ENCODE measurements at places on chromosomes 16 and 17. TPM values are rescaled to one million over a fixed set of nuclear protein-coding genes. Genes with fewer than 3 reads are reported as not detected.

SRCIN1 gene
- 0.24 TPM for total RNA-seq

TBX6 gene
- total RNA-seq, result 2.3 TPM

CHST6 gene
- total RNA-seq, result 0.05 TPM

KRTAP2-1 gene
- total RNA-seq, result not detected

OR1F1 gene
- not detected for total RNA-seq

GRCh38 chr16:88448461-88449266 lies 4.4 kb upstream of the ZFPM1 start:
- no peak for DNase-seq

DNA sequence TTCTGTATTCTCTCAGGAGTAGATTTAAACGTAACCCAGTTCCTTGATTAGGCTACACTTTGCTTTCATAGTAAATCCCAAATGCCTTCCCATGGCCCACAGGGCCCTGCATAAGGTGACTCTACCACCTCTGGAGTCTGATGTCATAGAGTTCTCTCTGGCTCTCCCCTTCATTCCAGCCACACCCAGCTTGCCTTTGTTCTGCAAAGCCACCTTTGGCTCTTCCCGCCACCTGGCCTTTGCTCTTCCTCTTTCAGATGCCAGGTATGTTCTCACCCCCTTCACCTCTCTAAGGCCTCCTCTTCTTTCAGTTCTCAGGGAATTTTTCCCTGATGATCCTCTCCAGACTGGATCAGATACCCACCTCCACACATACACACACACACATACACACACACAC lies 141.3 kb upstream of the HSBP1 start:
- DNase-seq, result no peak

DNA sequence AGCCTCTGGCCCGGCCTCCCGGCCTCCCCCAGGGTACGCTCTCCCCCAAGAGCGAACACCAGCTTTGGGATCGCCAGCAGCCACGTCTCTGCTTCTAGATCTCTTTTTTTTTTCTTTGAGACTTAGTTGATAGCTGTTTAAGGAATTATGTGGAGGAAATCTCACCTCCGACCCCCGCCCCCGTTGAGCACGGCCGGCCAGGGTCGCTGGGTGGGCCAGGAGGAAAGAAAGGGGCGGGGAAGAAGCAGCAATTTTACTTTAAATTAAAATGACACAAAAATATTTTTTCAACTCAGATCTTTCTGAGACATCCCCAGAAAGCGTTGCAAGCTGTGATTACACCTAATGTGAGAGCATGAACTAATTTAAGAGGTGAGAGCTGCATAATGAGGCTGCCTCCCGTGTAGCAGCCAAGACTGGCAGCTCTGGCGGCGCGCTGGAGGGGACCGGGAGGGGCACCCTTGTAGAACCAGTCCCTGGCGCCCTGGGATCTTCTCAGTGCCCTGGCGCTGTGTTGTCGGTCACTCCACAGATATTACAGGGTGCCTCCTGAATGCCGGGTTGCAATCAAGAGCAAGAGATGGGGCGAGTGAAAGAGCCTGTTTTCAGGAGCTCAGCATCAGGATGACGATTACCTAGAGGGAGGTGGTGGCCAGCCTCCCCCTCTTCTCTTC lies 1.9 kb upstream of the CBLN1 start:
- no peak for DNase-seq

DNA sequence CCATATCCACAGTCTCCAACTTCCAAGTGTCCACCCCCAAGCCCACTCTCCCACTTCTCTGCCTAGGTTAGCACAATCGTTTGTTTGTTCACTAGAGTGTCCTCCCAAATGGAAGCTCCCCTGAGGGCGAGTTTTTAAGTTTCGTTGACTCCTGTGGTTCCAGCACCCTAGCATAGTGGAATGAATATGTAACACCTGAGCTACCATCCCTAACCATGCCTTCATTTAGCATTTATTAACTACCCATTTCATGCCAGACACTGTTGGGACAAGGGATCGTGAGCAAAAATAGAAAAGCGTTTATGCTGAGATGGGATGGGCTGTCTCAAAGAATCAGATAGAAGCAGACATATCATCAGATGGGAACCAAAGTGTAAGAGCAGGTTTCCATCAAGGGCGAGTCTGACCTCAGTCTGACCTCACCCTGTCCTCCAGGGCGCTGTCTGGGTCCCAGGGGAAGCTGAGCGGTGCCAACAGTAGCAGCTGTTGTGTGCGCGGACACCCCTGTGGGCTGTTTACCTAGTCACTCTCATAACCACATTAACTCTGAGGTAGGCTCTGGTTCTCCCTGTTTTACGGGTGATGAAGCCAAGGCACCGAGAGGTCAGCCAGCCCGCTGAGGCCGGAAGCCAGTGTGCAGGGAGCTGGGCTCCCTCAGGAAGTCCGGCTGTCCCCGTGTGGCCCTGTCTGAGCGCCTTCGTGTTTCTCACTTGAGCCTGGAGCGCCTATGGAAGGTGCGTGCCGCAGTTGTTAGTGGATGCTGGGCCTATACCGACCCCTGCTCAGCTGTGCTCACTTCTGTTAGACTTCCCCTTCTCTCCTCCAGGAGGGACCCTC lies 6.2 kb downstream of the CNP start:
- peak; percentile 30 for DNase-seq
